ENCODE measurements at places on chromosomes 7 and 10.
A peak's percentile ranks its signal among the peaks of the same experiment; 100 is the strongest.

DNA sequence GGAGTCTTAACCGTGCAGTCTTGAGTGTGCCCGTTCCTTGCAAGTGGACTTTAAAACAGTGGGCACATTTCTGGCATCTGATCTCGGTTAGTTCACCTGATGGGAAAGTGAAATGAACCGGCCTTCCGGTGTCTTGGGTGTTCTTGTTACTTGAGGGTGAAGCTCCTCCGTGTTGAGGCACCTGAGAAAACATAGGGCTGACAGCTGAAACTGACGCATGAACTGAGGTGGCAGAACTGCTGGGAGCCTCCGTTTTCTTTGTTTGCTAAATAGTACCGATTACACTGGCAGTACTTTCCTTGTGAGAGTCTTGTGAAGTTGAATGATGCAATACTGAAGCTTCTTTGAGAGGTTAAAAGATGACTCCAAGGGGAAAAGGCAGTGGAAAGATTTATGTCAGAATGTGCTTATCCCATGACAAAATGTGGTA lies 62.8 kb upstream of the SAMD8 start:
- peak; percentile 44 for DNase-seq

- peak; percentile 24 for DNase-seq
Measured at GRCh38 chr10:23358357-23358756, 13.8 kb upstream of the C10orf67 start.

- DNase-seq, result no peak
Measured at GRCh38 chr10:99872367-99873162, 90.1 kb downstream of the ABCC2 start.

DNA sequence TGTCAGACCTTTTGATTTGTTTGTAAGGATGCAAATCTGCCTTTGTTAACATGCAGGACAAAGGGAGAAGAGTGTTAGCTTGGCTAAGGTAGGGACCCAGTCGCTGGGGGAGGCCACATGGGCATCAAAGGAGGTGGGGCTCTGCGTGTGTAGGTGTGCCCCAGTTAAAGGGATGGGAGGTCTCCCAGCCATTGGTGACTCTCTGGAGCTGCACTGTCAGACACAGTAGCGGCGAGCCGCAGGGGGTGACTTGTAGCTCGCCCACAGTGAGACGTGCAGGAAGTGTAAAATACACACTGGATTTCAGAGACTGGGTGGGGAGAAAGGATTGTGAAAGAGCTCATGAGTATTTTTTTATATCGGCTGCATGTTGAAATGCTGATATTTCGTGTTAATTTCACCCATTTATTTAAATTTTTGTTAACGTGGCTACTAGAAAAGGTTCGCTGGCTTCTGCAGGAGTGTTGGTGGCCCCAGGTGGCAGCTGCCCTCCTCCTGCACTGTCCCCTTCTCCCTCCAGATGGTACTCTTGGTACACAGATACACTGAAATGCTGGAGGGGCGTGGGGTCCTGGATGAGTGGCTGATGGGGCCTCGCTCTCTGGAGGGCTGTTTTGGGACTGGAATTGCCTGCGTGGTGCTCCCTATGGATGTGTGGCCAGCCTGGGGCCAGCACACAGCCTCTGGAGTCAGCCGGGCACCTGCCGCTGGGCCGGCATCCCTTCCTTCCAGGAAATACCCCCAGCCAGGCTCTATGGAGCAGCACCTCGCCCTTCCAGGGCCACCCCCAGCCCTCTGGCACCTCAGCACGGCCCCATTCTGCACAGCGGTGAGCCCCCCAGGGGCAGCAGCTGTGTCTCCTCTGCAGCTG lies 59.2 kb downstream of the LHPP start:
- no peak for DNase-seq

- peak; percentile 8 for DNase-seq
Measured at GRCh38 chr7:114217026-114217806, 197.4 kb upstream of the FOXP2 start.

- no peak for DNase-seq
Measured at GRCh38 chr7:42106562-42106961, 130.4 kb downstream of the GLI3 start.

DNA sequence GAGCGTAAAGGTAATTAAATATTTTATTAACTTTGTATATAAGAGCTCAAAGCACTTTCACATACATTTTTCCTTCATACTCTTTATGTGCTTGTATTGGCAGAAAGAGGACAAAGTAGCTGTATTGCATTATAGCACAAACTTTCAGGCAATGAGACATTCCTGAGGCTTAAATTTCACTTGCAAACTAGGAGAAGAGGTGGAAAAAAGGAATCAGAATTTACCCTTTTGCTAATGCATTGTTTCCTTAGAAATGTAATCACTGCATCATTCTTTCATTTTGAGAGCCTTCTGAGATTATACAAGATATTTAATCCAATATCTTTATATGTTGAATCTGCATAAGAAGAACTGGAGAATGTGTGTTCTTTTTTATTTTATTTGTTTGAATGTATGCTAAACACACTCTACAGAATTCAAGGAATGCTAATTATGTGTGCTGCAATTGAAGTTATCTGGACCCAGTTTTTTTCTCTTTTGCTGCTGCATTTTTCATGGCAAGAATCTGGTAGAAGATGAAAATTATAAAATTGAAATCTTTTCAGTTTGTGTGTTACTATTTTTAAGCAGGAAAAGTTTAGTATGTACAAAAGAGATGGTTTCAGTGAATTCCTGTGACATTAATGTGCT lies 185.1 kb downstream of the NXPH1 start:
- no peak for DNase-seq

- DNase-seq, result no peak
Measured at GRCh38 chr7:148783801-148784527, 85.3 kb downstream of the CUL1 start.

DNA sequence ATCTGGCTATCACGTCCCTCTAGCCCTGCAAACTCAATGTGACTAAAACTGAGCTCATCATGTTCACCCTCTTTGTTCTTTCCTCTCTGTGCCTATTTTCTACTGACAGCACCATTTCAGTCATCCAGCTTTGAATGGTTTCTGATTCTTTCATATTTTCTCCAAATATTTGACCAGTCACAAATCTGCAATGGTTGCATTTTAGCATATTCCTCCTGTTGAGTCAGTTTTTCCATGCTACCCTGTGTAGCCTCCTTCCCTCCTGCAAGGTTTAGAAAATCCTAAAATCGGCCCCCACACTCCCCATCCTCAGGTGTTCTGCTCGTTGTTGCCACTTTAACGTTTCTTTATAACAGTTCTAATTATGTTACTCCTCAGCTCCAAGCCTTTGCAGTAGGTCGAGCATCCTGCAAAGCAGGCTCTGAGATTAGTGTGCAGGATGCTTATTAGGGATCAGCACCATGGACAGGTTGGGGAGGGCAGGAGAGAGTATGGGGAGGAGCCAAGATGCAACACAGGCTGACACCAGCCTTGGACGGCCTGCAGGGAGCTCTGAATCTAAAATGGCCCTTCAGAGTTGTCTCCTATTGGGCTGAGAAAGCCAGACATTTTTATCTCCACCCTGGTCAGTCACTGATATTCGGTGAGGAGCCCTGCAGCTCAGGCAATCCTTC lies 531.0 kb upstream of the COBL start:
- no peak for DNase-seq

DNA sequence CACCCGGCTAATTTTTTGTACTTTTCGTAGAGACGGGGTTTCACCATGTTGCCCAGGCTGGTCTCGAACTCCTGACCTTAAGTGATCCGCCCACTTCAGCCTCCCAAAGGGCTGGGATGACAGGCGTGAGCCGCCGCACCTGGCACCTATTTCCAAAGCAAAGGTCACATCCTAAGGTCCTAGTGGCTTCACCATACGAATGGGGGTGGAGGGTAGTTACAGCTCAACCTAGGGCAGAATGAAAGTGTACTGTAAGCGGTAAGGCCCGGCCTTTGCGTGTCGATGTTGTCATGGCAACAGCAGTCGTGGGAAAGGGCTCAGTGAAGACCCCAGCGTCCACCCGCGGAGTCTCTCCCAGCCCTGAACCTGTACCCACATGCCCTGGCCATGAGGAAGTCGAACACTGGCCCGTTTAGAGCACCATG lies 1.6 kb upstream of the COX19 start:
- no peak for DNase-seq

DNA sequence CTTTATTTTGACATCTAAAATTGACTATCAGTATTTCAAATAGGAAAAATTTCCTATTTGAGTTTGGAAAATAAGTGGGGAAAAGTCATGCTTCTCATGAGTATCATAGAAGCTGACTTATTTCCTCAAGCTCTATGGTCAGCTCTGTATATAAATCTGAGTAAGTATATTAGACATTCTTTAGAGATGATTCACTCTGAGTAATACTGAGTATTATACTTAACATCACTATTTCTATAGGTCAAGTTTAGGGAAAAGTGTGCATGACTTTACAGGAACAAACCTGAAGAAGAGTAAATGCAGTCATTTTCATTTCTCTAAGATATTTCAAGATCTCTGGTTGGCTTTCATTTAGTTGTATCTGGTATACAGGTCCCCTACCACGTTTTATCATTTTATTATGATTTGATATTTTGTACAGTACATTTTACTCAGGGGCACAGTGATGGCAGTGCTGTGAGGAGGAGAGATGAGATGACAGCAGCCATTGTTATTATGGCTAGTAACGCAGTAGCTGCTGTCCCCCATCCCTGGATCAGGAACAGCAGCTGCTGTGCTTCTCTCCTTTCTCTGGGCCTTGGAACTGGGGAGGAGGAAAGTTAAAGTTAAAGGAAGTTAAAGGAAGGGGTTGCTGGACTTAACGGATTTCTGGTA lies 15.2 kb downstream of the SND1 start:
- DNase-seq, result peak; percentile 73

GRCh38 chr10:96747734-96748550 lies 27.6 kb upstream of the PIK3AP1 start:
- DNase-seq, result no peak
